Activated CD4-positive, alpha-beta T cell treated with anti-CD3 and anti-CD28 coated beads, Interleukin-2, amount 10 ng/mL, durations not matched to agents 24 days and 14 days (primary cell): ENCODE measurements at places on chromosomes 16 and 17. TPM values are rescaled to one million over a fixed set of nuclear protein-coding genes. Genes with fewer than 3 reads are reported as not detected.

The PMFBP1 gene
- total RNA-seq = 0.21 TPM in 1 of 2 replicates, not detected in the other

The SPATA2L gene
- total RNA-seq = 12.8 and 13.2 TPM in 2 replicates

The LGALS9C gene
- total RNA-seq = not detected in 2 replicates

The EVI2B gene
- 16.6 and 18.7 TPM in 2 replicates for total RNA-seq

The CA5A gene
- total RNA-seq = not detected in 2 replicates

The NDUFAF8 gene
- 73.6 and 77.1 TPM in 2 replicates for total RNA-seq

The MFAP4 gene
- total RNA-seq = not detected in 2 replicates

The BCAR1 gene
- 0.50 and 0.79 TPM in 2 replicates for total RNA-seq

The CORO6 gene
- 5.6 and 6.4 TPM in 2 replicates for total RNA-seq

The PITPNM3 gene
- total RNA-seq = 0.66 and 0.77 TPM in 2 replicates

The PRPSAP1 gene
- 37.2 and 45.2 TPM in 2 replicates for total RNA-seq

The GRN gene
- total RNA-seq = 33.0 and 34.6 TPM in 2 replicates

The CD300E gene
- not detected in 2 replicates for total RNA-seq

The KRTAP4-3 gene
- total RNA-seq = not detected in 2 replicates

The ARL16 gene
- total RNA-seq = 34.9 and 37.6 TPM in 2 replicates

The ZPBP2 gene
- not detected in 2 replicates for total RNA-seq

The RNF43 gene
- total RNA-seq = 0.95 and 1.6 TPM in 2 replicates

The FBXW10B gene
- total RNA-seq = 0.35 and 0.36 TPM in 2 replicates

The CCL22 gene
- total RNA-seq = 14.1 and 14.6 TPM in 2 replicates

The MT1A gene
- 1.8 and 2.1 TPM in 2 replicates for total RNA-seq

The NPIPB8 gene
- 1.3 and 2.4 TPM in 2 replicates for total RNA-seq

The SGSM2 gene
- 44.4 and 49.7 TPM in 2 replicates for total RNA-seq

The G6PC1 gene
- not detected in 2 replicates for total RNA-seq

The OVCA2 gene
- 36.5 and 37.7 TPM in 2 replicates for total RNA-seq
